ENCODE measurements at places on chromosomes 3 and 15. TPM values are rescaled to one million over a fixed set of nuclear protein-coding genes. Genes with fewer than 3 reads are reported as not detected.

FBXW12 gene
- total RNA-seq: 0.28 TPM

LRRC15 gene
- not detected for total RNA-seq

SEMA5B gene
- 5.5 TPM for total RNA-seq

THUMPD3 gene
- total RNA-seq: 55.3 TPM

CIB2 gene
- total RNA-seq: 27.1 TPM

GALNT15 gene
- 3.7 TPM for total RNA-seq

OCA2 gene
- 0.17 TPM for total RNA-seq

CA12 gene
- 0.11 TPM for total RNA-seq

GRIP2 gene
- 40.2 TPM for total RNA-seq

NSUN3 gene
- total RNA-seq: 9.6 TPM

RHO gene
- not detected for total RNA-seq

POTEB3 gene
- total RNA-seq: not detected

DNA sequence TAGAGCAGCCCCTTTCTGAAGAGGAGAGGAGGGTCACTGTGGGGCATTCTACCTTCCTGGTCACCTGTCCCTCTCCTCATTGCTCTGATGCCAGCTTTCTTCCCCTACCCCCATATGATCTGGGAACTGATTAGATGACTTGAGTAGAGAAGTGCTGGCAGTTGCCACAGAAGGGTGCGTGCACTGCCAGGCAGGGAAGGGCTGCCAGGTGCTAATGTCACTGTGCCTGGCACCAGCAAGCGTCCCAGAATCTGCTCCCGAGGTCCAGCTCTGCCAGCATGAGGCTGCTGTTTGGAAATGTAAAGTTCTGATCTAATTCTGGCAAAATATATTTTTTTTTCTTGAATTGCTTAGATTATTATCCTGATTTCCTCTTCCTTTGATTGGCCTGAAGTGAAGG, 52.8 kb downstream of the PPM1L start:
- peak; percentile 42 for DNase-seq
- H3K4me1 ChIP-seq: peaks cover 58% of the 10 kb centered on the region
- no peak overlapping the region for H3K4me3 ChIP-seq

GRCh38 chr3:150928234-150928633, 23.0 kb upstream of the MINDY4B start:
- no peak for DNase-seq
- H3K4me3 ChIP-seq: no peak overlapping the region
- H3K27ac ChIP-seq: no peak overlapping the region
- H3K4me1 ChIP-seq: no peaks in the 10 kb centered on the region
- H3K36me3 ChIP-seq: no peaks in the 10 kb centered on the region

DNA sequence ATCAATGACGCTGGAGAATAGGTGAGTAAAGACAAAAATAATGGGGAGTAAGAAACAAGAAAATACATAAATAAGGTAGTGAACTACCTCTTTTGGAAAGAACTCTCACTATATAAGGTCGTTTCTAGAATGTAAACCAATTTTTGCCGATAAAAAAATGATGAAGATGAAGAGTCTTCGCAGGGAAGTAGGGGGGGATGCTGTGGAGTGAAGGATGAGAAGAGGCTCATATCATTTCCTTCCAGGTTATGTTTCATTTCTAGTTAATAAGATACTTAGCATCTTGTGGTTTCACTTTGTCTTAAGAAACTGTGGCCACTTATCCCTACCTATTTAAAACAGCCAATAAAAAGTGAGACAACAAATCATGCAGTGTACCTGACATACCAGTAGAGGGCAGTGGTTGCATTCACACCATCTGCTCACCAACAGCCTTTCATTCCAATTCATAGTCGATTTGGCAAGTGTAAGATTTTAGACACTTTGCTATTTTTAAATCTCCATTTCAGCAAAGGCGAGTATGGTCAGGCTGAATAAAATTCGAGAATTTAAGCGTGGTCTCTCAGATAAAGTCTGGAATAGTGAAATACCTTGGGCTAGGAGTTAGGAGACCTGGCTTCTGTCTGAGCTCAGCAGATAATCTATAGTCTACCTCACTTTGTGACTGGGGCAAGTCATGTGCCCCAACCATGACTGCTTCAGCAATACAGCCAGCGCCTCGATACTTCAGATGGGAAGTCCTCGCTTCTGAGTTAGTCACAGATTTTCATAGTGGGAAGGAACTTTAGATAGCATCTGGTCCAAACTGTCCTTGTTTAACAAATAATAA, 28.9 kb upstream of the ICE2 start:
- no peaks in the 10 kb centered on the region for H3K36me3 ChIP-seq
- no peak overlapping the region for H3K4me3 ChIP-seq
- H3K27ac ChIP-seq: no peak overlapping the region
- DNase-seq: no peak

GRCh38 chr3:22959593-22959992, 243.5 kb upstream of the UBE2E2 start:
- H3K4me1 ChIP-seq: peaks cover 5% of the 10 kb centered on the region
- H3K27me3 ChIP-seq: no peaks in the 10 kb centered on the region
- no peak overlapping the region for H3K27ac ChIP-seq
- H3K4me3 ChIP-seq: no peak overlapping the region

DNA sequence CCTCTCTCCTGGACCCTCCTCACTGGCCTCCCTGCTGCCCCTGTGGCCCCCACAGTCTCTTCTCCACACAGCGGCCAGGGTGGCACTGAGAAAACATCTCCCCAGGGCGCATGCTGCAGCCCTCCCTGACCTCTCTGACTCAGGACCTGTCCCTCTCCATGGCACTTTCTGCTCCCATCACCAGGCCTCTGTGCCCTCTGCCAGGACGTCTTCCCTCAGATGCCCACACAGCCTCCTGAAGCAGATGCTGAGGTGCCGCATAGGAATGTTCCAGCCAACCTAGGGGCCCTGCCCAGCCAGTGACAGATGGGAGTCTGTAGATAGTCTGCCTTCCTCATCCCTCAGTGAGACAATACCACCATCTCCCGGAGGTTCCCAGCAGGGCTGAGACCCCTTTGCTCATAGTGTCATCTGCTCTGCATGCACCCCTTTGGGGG, 8.7 kb downstream of the MYL3 start:
- H3K27ac ChIP-seq: no peak overlapping the region
- no peaks in the 10 kb centered on the region for H3K27me3 ChIP-seq
- H3K36me3 ChIP-seq: peaks cover 25% of the 10 kb centered on the region
- no peaks in the 10 kb centered on the region for H3K4me1 ChIP-seq

GRCh38 chr3:23831517-23832394, 26.0 kb downstream of the UBE2E1 start:
- no peak overlapping the region for H3K27ac ChIP-seq
- no peaks in the 10 kb centered on the region for H3K36me3 ChIP-seq
- no peaks in the 10 kb centered on the region for H3K27me3 ChIP-seq
- no peak overlapping the region for H3K4me3 ChIP-seq
- no peaks in the 10 kb centered on the region for H3K4me1 ChIP-seq

DNA sequence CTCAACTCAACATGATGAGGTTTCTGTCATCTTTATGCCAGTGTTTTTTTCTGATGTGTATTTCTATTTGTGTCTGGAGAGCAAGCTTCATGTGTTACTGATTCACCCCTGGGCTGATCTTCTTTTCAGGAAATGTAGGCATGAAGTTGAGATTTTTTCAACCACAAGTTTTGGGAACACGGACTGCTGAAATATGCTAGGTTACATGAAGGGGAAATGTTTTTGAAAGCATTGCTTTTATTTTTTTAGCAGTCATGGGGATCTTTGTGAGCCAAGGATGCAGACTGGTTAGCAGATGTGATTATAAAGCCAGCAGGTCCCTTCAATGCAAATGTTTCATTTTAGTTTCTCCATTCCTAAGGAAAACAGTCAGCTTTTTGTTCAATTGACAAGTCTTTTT, 219.3 kb upstream of the COL8A1 start:
- H3K27ac ChIP-seq: no peak overlapping the region
- no peak for DNase-seq
- H3K36me3 ChIP-seq: no peaks in the 10 kb centered on the region

DNA sequence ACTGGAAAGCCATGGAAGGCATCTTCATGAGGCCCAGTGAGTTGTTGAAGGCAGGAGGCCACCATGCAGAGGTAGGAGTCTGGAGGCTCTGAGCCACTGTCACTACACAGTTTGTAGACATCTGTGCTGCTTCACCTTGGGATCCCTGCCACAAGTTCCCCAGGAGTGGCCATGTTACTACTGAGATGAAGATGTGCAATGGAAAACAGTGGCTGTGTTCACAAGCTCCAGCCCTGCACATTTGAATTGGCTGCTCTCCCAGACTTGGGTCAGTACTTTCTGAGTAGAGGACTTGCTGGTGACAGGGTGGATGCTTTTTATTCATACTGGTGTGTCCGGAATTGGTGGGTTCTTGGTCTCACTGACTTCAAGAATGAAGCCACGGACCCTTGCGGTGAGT, 86.9 kb upstream of the C15orf39 start:
- no peak overlapping the region for H3K4me3 ChIP-seq
- no peaks in the 10 kb centered on the region for H3K27me3 ChIP-seq
- no peaks in the 10 kb centered on the region for H3K36me3 ChIP-seq
- H3K4me1 ChIP-seq: no peaks in the 10 kb centered on the region
- no peak overlapping the region for H3K27ac ChIP-seq

- H3K4me1 ChIP-seq: peaks cover 18% of the 10 kb centered on the region
- H3K36me3 ChIP-seq: no peaks in the 10 kb centered on the region
- H3K27me3 ChIP-seq: no peaks in the 10 kb centered on the region
- DNase-seq: no peak
These were observed 43.6 kb upstream of the PDZRN3 start for GRCh38 chr3:73668391-73668790.

- no peak overlapping the region for H3K4me3 ChIP-seq
- H3K36me3 ChIP-seq: no peaks in the 10 kb centered on the region
- H3K27ac ChIP-seq: no peak overlapping the region
- H3K27me3 ChIP-seq: no peaks in the 10 kb centered on the region
- no peaks in the 10 kb centered on the region for H3K4me1 ChIP-seq
These were observed 362.1 kb downstream of the LRRC3B start for GRCh38 chr3:26984416-26985390.

DNA sequence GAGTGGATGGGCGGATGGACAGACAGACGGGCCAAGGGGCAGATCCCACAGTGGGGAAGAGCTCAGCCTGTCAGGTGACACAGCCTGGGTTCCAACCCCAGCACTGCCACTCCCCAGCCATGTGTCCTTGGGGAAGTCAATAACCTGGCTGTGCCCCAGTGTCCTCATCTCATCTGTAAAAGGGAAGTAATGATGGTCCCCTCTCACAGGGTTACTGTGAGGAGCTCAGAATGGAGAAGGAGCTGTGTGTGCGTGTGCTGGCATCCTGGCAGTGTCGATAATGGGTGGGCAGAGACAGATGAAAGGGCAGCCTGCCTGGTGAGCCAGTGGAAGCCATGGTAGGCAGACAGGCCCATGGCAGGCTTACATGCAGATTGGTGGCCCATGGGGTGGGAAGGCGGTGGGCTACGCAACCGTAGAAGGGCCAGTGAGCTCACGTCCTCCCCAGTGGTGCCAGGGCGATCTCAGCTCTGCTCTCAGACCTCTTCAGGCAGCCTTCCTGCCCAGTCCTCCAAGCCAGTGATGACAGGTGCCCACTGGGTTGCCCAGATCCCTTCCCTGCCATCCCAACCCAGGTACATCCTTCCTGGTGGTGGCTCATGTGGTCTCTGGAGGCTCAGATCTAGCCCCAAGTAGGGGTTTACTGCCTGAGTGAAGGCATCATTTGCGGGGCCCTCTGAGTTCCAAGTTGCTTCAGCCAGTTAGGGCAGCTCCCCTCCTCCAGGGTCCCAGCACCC, 2.3 kb upstream of the DNAJB8 start:
- H3K4me3 ChIP-seq: no peak overlapping the region
- DNase-seq: no peak

DNA sequence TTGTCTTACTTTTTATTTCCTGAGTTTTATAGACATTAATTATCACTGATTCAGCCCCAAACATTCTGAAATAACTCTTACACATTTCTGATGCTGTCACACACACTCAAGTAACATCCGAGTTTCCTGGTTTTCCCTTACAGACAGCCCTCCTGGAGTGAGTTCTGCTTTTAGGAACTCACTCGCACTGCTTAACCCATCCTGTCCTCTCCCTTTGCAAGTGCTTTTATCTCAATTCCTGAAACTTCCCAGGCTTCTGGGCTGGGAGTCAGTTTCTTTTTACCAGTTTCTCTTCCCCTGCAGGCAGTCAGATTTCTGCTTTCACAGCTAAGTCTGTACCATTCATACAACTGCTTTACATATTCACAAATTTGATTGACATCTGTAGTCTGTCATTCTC, 15.6 kb upstream of the SH3GL3 start:
- no peaks in the 10 kb centered on the region for H3K27me3 ChIP-seq
- H3K36me3 ChIP-seq: no peaks in the 10 kb centered on the region
- H3K27ac ChIP-seq: no peak overlapping the region

- H3K4me3 ChIP-seq: no peak overlapping the region
- peak overlapping the region; percentile 24 for H3K27ac ChIP-seq
- no peaks in the 10 kb centered on the region for H3K36me3 ChIP-seq
- H3K27me3 ChIP-seq: no peaks in the 10 kb centered on the region
These were observed 315.6 kb upstream of the NR2E3 start for GRCh38 chr15:71494563-71495397.

GRCh38 chr15:36608180-36608579, 28.8 kb downstream of the CDIN1 start:
- no peak overlapping the region for H3K4me3 ChIP-seq
- H3K36me3 ChIP-seq: no peaks in the 10 kb centered on the region
- no peak for DNase-seq
